ENCODE measurements at places on chromosomes 1 and 21. TPM values are rescaled to one million over a fixed set of nuclear protein-coding genes. Genes with fewer than 3 reads are reported as not detected.

DNA sequence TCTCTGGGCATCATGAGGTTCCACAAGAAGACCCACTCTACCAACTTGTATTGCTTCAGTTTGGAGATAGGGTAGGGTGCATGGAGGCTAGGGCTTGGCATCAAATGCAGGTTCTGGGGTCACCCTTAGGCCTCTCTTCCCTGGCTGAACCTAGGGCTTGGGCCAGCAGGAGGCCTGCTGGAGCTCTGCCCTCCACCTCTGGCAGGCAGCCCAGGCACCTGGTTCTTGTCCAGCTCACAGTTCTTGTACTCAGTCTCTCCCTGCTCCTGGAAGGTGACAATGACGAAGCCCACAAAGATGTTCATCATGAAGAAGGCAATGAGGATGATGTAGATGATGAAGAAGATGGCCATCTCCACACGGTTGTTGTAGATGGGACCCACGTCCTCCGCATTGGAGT lies 37.5 kb upstream of the KIF21B start:
- no peak for DNase-seq

DNA sequence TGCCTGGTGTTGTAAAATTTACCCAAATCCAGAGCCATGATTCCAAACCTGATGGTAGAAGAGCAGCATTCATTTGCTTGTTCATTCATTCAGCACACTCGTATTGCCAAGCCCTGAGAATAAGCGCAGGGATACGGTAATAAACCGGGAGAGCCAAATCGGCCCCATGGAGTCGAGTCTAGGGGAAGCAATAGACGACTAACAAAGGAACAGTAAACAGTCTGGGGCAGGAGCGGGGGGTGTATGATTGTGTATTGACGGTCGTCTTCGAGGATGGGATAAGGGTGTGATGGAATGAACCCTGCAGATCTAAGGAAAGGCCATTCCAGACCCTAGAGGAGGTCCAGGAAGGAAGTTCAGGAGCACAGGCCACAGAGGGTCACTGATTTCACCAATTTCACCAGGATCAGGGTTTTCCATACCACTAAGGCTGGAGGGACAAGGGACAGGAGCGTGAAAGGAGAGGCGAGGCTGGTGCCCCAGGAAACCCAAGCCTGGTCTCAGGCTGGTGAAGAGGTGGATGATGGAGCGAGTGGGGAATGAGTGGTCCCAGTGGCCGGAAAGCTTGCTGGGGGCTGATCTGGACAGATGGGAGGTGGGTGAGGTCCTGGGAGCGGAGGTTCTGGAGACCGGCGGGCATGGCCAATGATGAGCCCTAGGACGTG lies 61.1 kb upstream of the PDE9A start:
- DNase-seq = no peak

DNA sequence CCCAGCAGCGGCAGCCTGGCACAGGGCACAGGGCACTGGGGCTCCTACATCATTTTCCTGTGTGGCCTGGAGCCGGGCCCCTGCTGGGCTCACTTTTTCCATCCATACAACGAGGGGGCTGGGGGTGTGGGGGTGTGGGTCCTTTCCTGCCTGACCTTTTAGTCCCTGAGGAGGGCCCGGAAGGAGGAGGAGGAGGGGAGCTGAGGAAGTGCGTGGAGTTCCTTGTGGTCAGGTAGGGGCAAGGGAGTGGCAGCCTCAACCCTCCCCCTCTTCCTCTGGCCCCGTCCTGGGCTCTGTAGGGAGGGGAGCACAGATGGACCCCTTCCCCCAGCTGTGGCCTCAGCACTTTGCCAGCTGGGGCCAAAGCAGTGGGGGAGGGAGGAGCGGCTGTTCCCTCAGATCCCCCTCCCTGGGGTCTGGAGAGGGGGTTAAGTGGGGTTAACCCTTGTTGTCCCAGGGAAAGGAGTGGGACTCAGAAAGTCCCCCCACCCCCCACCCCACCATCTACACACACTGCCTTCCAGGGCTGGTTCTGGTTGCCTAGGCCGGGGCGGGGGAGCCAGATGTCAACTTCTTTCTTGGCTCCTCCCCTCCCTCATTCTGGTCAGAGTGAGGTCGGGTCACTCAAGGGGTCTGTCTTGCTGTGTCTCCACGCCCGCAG lies 5.7 kb downstream of the NTRK1 start:
- DNase-seq = no peak

DNA sequence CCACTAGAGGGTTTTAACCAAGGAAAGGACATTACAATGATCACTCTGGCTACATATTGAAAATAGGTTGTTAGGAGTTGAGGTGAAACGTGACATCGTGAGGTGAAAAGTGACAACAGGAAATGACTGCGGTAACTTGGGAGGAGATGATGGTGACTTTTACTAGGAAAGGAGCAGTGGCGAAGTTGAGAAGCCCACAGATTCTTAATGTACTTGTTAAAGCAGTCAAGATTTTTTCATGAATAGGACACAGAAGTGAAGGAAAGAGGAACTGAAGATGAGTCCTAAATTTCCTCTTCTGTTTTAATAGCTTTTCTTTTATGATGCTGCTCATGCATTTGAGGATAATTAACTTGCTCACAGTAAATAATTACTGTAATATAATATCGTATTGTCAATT lies 59.5 kb downstream of the OMA1 start:
- DNase-seq = no peak

SNAP47 gene
- total RNA-seq = 22.5 TPM

RYR2 gene
- 0.12 TPM for total RNA-seq

SMIM1 gene
- not detected for total RNA-seq
